ENCODE measurements at places on chromosomes 6 and 20.

GRCh38 chr20:53937339-53937741 is 133.1 kb downstream of the BCAS1 start:
- DNase-seq = no peak

DNA sequence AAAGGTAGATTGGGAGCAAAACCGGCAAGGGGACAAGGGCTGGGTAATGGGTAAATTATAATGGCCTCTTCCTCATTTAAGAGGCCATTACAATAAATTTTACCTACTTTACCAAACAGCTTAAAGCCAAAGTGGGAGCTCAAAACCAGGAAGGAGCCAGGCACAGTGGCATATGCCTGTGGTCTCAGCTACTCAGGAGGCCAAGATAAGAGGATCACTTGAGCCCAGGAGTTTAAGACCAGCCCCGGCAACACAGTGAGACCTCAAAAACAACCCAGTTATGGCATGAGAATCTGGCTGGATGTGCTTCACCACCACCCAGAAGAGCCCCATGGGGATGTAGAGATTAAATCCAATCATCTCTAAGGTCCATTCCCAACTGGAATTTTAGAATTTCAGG is 52.9 kb upstream of the TAF8 start:
- DNase-seq = no peak

DNA sequence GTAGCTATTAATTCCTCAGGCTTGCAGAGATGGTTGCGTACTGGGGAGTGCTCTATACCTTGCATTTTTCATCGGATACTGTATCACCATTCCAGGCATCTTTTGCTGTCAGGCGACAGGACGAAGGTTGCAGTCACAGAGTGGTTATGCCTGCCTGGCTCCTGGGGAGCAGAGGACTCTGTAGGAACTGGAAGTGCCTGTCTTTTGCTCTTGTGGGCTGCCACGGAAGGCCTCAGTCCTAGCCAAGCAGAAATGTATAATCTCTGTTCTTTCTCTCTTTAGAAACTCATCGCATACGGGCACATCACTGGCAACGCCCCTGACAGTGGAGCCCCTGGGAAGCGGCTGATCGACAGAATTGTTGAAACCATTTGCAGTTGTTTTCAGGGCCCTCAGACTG is 29.5 kb downstream of the ARFGEF2 start:
- no peak for DNase-seq

DNA sequence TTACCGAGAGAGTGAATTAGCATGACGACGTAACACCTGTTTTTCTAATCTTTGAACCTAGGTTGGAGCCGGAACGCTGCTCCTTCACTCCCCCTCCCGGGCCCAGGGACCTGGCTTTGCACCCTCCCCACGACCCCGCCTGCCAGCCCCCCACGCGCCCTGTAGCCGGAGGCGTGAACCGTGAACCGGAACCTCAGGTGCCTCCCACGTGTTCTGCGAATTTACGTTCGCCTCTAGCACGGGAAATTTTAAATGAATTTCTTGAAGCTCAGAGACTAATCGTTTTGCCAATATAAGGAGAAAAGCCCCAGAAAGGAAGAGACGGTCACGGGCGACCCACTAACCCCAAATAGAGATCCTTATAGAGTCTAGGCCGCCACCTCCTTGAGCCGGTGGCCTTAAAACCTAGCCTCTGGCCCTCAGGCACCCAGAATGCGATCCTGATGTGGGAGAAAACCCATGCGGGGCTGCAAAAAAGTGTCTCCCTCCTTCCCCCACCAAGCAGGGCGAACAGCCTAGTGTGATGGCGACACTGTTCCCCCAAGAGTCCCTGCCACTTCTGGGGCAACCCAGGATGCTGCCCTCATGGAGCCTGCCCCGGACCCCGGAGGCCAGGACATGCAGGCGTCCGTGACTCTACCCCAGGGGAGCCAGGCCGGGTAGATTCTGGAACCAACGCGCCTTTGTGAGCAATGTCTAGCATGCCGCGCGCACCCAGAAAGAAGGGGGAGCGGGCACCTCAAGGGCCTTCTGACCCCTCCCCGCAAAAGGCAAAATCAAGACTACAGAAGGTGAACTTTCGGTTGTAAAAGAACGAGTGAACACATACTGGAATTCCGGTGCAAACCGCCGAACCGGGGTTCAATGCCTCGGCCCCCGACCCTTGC is 2.7 kb upstream of the SIM1 start:
- no peak for DNase-seq

DNA sequence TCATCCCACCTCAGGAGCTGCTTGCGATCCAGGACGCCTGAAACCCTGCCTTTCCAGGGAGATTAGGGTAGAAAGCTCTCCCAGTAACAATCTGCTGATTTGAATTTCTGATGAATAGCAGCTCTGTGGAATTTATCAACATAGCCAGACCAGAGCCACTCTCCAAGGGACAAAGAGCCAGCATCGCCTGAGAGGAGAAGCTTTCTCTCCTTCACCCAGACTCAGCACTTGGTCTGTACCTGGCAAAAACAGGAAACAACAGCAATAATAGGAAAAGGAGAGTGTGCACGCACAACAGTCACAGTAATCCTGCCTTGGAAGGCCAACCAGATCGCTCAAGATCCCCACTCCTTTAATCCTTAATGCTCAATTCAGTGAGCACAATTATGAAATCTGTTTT is 22.3 kb upstream of the ROS1 start:
- no peak for DNase-seq

GRCh38 chr20:17500826-17501225 is 30.4 kb downstream of the BFSP1 start:
- DNase-seq = no peak

DNA sequence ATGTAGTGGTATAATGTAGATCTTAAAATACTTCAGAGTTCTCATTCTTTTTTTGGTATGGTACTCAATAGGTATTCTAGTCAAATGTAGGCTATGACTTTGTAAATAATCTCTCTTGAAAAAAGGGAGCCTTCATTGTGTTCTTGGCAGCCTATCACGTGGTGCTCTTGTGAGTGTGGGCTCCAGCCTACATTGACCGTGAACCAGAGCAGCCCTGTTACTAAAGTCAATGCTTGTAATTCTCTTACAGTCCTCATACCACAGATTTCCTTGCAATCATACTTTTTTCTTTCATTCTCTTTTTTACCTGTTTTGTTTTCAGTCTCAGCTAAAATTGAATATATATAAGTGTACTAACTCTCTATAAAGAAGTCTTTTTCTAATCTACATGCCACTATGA is 31.1 kb downstream of the ARID1B start:
- no peak for DNase-seq

- DNase-seq = no peak
These were observed 119.9 kb upstream of the CD93 start for GRCh38 chr20:23206061-23206460.

DNA sequence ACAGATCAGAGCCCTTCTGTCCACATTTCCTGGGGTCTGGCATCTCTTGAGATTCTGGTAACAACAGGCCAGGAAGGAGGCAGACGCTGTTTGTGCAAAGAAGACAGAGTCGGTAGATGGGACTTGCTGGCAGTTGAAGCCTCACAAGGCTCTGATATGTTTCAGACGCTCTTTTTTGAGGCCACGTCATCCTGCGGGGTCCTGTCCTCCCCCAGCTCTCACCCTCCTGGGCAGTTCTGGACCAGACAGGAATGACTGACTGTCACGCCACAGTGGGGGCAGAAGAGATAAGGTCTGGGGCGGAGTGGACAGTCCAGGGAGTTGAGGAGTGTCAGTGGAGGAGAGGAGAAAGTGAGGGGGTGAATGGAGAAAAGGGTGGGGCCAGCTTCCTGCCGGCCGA is 87.1 kb upstream of the SULF2 start:
- no peak for DNase-seq

DNA sequence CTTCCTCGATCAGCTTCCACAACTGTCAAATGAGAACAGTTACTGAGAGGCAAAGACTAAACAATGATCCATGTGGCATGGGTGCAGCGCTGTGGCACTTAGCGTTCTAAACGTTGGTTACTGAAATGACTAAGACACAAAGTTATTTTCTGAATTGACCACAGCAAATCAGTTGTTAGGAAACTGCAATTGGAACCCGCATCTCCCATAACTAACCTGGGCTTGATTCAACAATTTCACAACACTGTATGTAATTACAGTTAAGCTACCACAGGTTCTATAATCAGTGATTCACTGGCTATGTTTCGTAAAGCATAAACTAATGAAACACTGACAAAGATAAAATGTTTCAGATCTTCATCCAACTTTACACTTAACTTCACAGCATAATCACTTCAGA is 12.5 kb downstream of the WDR27 start:
- no peak for DNase-seq

- no peak for DNase-seq
These were observed 531 bp upstream of the CCN2 start for GRCh38 chr6:131951576-131952230.

DNA sequence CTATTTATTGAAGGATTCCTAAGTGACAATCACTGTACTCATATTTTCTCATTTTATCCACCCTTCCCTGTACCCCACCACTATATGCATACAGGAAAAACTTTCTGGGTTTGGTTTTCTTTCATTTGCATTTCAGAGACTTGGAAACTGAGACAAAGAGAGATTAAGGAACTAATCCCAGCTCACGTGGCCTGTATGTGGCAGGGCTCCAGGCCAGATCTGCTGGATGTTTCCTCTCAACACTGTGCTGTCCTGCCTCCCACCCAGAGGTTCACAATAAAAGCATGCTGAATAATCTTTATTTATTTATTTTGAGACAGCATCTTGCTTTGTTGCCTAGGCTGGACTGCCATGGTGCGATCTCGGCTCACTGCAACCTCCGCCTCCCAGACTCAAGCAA is 50.2 kb downstream of the CEP162 start:
- no peak for DNase-seq

- no peak for DNase-seq
These were observed 585.7 kb upstream of the MARCKS start for GRCh38 chr6:113271437-113271836.

DNA sequence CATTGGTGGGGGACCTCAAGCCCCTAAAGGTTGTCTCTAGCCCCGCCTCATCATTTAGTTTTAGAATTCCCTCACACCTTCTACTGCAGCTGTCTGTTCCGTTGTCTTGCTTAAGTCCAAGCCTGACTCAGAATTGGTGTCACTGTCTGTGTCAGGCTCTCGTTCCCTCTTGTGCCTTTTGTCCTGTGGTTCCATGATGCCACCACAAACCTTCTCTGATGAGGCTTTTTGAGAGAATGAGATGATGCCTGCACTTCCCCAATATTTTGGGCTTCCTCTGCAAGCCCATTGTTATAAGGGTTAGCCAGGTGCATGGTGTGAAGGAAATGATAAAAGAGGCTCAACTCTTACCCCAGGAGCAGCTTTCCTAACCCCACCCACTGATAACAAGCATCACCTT is 8.1 kb upstream of the AKIRIN2 start:
- DNase-seq = no peak

GRCh38 chr6:168314948-168315347 is 4.6 kb downstream of the DACT2 start:
- no peak for DNase-seq

- DNase-seq = no peak
These were observed 62.8 kb upstream of the KCNQ5 start for GRCh38 chr6:72559067-72559466.

DNA sequence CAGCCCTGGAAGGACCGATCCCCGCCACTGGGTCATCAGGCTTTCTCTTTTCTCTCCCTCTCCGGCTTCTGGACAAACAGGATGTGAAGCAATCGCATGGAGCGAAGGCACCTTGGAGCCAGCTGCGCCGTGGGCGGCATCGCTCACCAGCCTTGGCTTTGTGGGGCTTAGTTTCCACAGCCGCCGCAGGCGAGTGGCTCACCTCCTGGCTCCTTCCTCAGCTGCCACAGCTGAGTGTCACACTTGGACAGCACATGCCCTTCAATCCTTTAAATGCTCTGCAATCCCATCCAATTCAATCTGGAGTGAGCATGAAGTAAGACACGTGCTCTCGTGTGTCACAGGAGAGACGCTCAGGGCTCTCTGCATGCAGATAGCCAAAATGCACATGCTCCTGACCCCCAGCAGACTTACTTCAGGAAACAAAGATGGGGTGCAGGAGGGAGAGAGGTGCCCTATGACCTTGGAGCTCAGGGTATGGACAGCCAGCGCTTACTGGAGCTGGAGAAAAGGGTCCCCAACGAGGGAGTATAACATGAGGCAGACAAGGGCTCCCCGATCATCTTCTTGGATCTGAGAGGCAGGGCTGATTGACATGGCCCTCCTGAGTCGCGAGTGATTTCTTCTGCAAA is 70.9 kb downstream of the BMP7 start:
- DNase-seq = no peak

DNA sequence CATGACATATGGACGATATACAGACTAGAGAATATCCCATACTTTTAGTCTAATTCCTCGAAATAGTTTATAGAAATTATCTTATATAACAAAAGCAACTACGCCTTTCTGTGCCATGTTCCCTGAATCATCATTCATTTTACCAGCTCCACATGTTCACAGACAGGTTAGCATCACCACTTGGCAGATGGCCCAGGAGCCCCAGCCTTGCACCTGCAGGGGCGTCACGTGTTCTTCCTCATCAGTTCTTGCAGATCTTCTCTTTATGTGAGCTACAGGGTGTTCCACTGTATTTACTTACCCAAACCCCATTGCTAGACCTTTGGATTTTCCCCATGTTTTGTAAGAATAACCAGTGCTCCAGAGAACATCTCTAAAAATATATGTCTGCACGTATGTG is 12.6 kb upstream of the BNIP5 start:
- DNase-seq = no peak

DNA sequence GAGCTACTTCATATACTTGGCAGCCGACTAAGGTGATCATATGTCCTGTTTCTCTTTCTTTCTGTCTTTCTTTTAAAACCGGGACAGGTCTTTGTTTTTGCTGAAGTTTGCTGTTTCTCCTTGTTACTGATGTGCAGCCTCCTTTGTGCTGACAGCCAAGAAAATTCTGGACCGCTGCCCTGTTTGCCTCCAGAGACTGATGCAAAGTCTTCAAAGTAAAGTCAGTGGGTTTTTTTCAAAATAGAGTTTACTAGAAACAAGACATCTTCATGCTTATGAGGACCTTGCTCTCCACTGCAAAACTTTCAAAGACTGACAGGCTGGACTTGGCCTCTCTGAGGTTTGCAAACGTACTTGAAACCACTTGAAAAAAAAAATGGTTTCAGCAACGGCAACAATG is 510.5 kb upstream of the MAP3K7 start:
- no peak for DNase-seq

GRCh38 chr6:137115658-137116057 is 57.8 kb downstream of the IL22RA2 start:
- DNase-seq = no peak

- DNase-seq = no peak
These were observed 1.9 kb downstream of the TRIB3 start for GRCh38 chr20:382291-383115.

GRCh38 chr6:12065321-12066140 is 53.4 kb downstream of the HIVEP1 start:
- no peak for DNase-seq
